ENCODE measurements at places on chromosomes 2 and 18.

DNA sequence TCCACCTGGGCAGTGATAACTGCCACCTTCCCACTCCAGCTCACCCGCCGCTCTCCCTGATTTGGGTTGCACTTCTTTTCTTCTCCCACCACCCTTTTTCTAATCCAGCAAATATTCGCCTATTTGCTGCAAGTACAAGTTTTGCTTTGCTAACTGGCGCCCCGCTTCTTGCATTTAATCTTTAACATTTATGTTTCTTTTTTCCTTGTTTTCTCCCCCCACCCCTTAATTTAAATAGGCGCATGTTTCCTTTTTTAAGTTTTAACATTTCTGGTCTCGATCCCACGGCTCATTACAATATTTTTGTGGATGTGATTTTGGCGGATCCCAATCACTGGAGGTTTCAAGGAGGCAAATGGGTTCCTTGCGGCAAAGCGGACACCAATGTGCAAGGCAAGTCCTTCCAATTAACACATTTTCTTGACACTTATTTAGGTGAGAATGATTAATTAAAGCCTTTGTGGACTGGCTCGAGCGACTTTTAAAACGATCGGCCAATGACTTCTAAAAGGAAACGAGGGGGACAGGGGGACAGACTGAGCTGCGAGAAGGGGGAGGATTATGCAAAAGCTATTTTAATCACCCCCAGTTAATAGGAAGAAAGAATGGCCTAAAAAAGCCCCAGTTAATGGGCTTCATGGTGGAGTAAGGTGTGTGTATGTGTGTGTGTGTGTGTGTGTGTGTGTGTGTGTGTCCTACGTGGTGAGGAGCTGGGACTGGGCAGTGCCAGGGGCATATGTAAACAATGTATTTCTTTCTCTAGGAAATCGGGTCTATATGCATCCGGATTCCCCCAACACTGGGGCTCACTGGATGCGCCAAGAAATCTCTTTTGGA, 1.6 kb downstream of the TBR1 start:
- no peak for DNase-seq

GRCh38 chr2:129764376-129765325, 214.8 kb upstream of the RAB6C start:
- no peak for DNase-seq

- no peak for DNase-seq
These were observed 57.4 kb upstream of the LAPTM4A start for GRCh38 chr2:20108655-20109396.

- no peak for DNase-seq
These were observed 246.6 kb downstream of the EIPR1 start for GRCh38 chr2:3130889-3131635.

DNA sequence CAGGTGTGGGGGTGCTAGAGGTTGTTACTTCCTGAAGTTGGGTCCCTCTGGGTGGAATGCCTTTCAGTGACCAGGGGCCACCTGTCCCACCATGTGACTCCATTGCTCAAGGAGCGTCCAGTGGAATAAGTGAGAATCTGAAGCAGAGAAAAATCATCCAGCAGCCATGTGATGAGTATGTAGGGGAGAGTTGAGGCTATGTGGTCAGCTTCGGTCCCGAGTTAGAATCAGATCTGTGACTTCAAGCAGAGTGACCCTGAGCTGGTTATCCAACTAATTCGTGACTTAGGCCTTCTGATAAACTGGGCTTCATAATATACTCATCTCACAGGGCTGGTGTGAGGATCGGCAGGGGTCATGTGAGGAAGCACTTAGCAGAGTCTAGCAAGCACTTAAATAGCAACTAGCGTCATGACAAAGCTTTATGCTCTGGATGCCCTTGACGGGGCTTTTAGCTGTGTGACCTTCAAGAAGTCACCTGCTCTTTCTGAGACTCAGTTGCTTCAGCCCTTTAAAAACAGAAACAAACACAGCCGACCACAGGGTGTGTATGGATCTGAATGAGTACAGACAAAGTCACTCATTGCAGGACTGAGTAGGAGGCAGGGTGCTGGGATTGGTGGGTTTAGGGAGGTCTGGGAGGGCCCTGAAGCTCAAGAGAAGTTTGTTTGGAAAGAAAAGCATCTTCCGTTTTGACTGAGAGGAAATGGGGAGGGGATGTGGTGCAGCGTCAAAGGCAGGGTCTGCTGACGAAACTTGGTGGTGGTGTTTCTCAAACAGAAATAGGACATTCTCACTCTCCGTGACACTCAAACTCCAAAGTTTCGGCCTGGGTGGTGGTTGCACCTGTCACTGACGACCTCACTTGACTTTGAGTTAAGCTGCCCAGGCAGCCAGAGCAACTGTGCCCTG, 264.0 kb upstream of the CXCR4 start:
- peak; percentile 67 for DNase-seq

- no peak for DNase-seq
These were observed 32.9 kb downstream of the CDKL4 start for GRCh38 chr2:39210846-39211245.

GRCh38 chr2:12636837-12637581, 79.7 kb upstream of the TRIB2 start:
- DNase-seq, result no peak

- DNase-seq, result no peak
These were observed 14.5 kb downstream of the SH3BP4 start for GRCh38 chr2:234966340-234966739.

GRCh38 chr2:27033253-27033852, 588 bp downstream of the TMEM214 start:
- no peak for DNase-seq

DNA sequence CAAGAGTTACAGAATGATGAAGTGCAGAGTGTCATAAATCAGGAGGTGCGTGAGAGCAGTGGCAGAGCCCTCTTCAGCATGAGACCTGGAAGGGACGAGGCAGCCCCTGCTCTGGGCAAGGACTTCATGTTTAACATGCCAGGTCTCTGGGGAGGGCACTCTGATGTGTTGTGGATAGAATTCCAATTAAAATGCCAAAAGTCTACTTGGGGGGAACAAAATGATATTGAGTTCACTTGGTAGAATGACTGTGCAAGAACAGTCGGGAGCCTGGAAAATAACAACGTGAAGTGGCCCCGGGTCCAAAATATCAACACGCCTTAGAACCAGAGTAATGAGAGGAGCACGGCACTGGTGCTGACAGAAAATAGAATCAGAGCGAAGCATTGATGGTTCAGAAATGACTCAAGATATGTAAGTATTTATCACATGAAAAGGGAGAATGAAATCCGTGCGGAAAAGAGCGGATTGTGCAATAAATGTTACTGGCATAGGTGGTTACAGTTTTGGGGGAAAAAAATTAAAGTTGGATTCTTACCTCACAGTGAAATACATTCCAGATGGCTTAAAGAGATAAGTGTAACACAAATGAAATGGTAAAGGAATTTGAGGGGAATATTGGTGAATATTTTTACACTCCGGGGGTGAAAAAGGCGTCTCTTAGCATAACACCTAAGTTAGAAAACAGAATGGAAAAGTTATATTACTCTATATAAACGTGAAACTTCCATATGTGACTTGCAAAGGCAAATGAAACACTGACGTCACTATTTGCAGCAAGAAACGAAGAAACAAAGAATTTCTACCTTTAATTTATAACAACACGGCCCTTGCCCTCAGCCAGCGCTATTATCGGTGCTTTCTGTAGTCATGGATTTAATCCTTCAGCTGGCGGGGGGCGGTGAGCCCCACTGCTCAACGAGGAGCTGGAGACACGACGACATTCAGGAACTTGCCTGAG, 159.4 kb upstream of the TWIST2 start:
- DNase-seq, result no peak

DNA sequence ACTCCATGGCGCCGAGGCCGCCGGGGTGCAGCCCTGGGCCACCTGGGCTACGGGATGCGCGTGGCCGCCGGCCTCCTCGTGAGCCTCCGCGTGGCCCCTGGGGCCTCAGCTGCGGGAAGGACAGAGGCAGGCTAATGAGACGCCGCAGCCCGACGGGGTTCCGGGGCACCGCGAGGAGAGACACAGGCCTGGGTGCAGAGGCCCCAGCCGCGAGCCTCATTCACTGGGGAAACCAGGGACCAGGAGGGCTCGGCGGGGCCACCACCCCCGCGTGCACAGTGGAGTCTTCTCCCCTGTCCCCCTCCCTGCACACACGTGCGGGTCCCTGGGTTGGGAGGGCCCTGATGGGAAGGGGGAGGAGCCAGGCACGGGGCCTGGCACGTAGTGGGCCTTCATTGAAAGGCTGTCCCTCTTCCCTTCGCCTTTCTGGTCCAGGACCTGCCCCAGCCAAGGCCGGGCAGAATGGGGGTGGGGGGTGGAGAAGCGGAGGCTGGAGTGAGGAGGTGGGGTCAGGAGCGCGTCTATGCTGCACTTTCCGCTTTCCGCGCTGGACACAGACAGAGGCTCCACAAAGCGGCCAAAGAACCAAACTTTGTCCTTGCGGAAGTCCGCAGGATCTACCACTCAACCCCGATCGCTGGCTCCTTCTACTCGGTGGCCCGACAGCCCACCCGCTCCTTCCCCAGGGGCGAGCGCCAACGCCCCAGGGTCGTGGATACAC, 9.1 kb downstream of the ALPP start:
- DNase-seq, result no peak

DNA sequence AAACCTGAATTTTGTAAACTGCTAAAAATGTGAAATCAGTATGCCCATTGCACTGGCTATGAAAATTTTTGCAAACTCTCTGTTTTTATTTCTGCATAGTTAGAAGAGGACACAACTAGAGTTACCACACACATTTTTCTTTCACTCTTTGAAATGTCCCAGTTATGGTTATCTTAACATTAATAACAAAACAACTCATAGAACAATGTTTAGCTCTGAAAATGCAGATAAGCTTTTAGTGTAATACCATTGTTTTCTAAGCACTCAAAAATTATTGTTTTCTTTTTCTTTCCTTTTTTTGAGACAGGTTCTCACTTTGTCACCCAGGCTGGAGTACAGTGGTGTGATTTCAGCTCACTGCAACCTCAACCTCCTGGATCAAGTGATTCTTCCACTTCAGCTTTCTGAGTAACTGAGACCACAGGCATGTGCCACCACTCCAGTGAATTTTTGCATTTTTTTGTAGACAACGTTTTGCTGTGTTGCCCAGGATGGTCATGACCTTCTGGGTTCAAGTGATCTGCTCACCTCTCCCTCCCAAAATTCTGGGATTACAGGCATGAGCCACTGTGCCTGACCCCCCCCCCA, 1204.5 kb upstream of the ZEB2 start:
- no peak for DNase-seq

- DNase-seq, result no peak
These were observed 403.9 kb upstream of the DCC start for GRCh38 chr18:51936115-51936514.

DNA sequence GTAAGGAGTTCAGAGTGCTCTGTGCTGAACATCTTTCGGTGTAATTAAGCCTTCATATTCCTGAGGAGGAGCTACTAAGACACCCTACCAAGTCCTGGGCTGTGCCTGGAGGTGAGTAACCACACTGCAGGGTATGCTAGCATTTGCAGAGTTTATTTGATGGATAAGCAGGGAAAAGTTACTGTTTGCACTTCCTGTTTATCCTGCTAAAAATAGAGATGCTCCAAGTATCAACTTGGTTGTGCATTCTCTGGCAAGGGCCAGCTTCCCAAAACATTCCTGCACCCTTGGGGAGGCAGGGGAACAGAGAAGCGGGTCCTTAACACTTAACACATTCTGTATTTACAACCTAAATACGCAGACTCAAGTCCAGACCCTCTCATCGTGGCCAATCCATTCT, 49.8 kb downstream of the PARD6G start:
- no peak for DNase-seq

- no peak for DNase-seq
These were observed 409.5 kb upstream of the FIGN start for GRCh38 chr2:164145093-164145987.

GRCh38 chr2:84137034-84137433, 322.0 kb downstream of the SUCLG1 start:
- DNase-seq, result no peak

DNA sequence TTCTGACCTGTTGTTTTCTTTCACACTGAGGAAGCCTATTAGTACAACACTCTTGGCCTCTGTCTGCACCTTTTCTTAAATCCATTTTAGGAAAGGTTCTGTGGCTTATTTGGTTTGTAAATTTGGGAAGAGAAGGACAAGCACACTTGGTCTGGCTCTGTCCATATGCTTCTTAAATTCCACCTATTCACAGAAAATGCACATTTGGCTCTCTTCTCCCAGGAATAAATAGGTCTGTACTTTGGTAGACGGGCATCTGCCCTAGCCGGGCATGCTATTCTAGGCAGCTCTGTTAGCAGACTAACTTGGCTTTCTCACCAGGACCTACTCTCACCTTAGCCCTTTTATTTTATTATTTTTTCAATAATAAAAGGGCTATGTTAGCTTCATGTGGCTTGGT, 1211.8 kb upstream of the SLC39A10 start:
- DNase-seq, result no peak

- DNase-seq, result no peak
These were observed 371.3 kb downstream of the SLC4A3 start for GRCh38 chr2:219998714-219999227.

- no peak for DNase-seq
These were observed at the start of gene UNC80 for GRCh38 chr2:209771474-209772289. Gene UNC80, plus strand, starts transcription at chr2:209771832. Its CDS starts 241 bp downstream, at chr2:209772073.

GRCh38 chr2:107989445-107989844, 3.1 kb downstream of the SLC5A7 start:
- no peak for DNase-seq

- no peak for DNase-seq
These were observed 711.3 kb downstream of the GALR1 start for GRCh38 chr18:77960791-77961410.

DNA sequence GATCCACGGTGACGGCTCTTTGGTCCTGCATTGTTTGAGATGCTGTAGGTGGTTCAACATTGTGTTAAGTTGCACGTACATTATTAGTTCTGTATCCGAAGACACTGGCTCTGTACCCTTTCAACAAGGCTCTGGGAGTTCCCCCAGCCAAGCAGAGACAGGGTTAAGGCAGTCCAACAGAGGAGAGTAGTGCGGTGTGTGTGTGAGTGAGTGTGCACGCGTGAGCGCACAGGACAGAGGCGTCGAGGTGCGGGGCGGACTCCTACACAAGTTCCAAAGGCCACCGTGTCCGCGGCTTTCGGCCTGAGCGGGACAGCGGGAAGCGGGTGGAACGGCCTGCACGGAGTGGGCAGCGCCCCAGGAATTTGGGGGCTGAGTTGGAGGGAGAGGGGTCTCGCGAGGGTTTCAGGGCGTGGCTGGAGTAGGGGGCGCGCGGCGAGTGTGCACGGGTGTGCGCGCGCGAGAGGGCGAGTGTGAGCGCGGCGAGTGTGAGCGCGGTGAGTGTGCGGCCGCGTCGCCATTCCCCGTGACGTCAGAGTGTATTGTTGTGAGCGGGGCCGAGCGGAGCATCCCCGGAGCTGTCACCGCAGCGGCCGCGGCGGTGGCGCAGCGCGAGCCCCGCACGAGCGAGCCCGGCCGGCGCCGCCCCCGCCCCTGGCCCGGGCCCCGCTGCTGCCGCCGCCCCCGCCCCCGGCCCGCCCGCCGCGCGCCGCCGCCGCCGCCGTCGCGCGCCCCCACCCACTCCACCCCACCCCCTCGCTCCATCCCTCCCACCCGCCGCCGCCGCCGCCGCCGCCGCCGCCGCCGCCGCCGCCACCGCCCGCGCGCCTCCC, at the start of gene ASXL3:
TSS of gene ASXL3 (plus strand) at position 535 of the 833 bp plus-strand sequence. CDS start 413 bp downstream, outside the sequence.
- no peak for DNase-seq

All from T-cell (primary cell).